ENCODE measurements at places on chromosomes 4 and X. TPM values are rescaled to one million over a fixed set of nuclear protein-coding genes. Genes with fewer than 3 reads are reported as not detected.

DNA sequence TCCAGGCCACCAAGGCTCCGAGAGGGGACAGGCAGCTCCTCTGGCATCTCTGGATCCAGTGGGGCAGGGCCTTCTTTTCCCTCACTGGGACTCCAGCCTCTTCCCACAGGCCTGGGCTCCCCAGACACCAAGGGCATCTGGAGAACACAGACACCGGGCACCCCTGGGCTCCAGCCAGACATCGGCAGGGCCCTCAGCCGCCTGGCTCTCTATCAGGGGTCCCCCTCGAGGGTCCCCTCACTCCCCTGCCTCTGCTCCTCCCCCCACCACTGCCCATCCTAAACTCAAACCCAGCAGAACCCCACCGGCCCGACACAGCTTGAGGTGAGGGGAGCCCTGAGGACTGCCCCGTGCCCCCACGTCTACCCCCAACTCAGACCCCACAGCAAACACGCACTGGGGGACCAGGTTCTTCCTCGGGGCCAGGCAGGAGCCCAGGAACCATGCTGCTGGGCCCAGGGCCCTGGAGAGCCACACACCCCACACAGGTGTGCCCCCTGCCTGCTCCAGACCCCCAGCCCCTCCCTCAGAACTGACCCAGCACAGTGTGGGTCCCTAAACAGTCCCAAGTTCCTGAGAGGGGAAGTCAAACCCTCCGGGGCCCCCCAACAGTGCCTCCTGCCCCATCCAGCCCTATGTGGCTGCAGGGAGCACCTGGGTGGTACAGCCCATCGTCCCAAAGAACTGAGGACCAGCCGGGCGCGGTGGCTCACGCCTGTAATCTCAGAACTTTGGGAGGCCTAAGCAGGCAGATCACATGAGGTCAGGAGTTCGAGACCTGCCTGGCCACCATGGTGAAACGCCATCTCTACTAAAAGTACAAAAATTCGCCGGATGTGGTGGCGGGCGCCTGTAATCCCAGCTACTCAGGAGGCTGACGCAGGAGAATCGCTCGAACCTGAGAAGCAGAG lies 86.8 kb downstream of the FAM53A start:
- DNase-seq = no peak

DNA sequence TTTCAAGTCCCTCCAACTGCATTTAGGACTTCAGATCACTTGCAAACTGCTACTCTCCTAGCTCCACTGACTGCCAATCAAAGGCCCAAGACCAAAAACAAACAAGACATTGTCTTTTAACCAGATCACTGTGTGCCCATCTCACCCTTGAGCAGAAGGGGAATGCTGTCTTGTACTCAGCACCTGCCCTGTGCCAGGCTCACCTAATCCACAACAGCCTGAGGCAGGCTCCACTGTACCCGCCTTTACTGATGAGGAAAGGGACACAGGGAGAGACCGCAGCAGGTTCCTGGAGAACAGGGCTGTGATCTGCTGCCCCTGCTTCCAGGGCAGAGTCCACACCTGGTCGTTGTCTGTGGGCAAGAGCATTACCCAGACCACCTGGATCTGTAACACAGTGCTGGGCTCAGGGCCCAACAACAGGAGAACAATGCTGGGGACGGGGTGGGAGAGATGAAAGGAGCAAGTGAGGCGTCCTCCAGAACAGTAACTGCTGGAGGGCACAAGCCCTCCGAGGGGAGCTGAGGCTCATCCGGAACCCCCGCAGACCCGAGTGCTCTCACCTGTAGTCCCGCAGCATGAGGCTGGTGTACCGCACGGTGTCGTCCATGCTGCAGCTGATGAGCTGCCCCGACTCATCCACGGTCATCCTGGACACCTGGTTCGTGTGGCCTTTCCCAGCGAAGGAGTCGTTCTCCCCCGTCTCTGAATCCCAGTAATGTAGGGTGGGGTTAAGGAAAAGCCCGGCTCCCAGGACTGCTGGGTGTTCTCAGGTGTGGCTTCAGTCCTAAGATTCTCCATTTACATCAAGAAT lies 33.9 kb downstream of the WDR1 start:
- DNase-seq = no peak

DNA sequence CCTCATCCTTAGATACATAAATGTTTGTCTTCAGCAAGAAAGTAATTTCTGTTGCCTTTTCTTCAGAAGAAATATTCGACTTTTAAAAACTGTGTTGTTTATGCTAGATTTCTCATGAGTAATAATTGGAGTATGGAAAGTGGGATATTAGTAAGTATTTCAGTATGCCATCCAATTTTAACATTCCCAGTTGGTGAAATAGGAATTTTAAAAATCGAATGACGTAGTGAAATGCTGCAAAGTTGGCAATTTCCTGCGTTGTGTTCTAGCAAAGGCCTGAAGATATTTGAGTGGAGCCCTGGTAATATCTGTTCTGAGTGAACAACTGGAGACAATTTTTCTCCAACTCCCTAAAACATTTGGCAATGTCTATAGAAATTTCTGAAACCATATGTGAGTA lies 190.1 kb downstream of the ZNF330 start:
- no peak for DNase-seq

DNA sequence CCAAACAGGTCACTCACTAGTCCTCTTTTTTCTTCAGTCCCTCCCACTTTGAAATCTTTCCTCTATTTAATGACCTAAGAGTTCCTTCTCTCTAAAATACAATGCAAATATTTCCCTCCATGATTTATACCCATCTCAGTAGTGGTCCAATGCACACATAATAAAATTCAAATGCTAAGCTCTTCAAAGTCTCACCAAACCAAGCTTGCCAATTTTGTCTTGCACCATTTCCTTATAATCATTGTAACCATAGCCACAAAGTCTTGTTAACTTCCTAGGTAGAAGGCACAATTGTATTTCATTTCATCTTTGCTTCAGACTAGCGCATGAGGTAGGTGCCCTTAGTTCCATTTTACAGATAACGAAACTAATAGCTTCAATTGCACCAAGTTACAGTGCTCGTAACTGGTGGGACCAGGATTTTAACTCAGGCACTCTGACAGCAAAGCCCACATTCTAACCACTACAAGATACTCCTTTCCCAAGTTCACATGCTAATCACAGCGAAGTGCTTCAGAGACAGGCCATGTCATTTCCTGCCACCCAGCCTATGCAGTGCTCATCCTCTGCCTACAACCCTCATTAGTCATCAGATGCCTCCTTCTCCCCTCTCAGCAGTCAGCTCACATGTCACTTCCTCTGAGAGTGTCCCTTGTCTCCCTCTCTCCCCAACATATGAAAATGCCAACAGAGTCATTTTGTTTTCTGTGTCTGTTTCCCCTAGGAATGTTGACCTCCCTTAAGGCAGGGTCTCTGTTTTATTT lies 66.9 kb upstream of the PPARGC1A start:
- DNase-seq = no peak

The ATP2B3 gene
- not detected for total RNA-seq

The AREG gene
- total RNA-seq = 272 TPM
